ENCODE measurements at places on chromosomes 11 and 22.

- ATAC-seq = peak; percentile 2
These were observed 2.0 kb upstream of the MAPK11 start for GRCh38 chr22:50272044-50272802.

DNA sequence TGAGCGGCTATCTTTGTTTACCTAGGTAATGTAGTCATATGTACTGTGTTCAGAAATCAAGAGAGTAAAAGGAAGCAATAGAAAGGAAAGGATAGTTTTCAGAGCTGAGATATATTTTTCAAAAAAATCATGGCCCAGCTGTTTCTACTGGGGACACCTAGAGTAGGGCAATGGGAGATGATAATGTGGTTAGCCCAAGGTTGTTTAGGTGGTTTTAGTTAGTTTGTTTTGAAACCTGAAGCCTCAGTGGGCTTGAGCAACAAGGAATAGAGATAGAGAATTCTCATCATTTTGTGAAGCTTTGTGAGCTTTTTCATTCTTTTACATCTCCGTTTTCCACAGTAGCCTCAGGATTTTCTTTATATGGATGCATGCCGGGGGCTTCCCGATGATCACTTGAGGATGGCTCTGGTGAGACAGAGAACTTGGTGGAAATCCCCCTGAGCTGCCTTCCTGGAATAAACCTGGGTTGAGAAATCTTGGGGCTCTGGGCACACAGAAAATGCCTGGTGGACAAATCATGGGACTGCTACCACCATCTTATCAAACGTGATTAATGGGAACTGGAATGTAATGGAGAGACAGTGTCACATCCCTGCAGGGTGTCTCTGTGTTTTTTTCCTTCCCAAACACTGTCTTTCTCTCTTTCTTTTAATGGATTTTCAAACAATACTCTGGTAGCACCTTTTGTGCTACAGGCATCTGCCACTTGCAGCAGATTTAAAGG is 49.0 kb downstream of the ARHGAP42 start:
- no peak for ATAC-seq

DNA sequence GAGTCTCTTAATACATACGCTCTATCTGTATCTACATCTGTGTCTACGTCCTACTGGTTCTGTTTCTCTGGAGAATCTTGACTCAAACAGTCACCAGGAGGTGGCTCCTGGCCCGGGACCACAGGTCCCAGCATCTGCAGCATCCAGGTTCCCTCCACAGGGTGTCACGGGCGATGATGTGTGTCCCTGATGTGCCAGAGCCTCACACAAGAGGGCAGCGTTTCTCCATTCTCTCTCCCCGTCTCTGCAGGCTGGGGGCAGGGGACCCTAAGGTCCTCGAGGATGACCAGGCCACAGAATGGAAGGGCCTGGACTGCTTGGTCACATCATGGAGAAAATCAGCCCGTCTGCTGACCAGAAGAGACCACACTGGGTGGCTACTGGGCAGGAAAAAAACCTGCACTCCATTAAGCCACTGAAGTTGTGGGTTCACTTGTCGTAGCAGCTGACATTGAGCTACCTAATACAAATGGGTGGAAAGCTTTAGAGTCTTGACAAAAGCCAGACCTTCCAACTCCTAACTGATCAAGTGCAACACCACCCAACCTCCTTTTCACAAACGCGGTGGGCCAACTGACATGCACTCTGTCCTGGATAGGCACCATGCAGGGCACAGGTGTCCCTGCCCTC is 392.5 kb downstream of the CTTN start:
- ATAC-seq = no peak

GRCh38 chr22:38871360-38872171 is 450 bp downstream of the CBX6 start:
- no peak for ATAC-seq

- ATAC-seq = no peak
These were observed 811.1 kb upstream of the RAG2 start for GRCh38 chr11:37409124-37409523.

GRCh38 chr11:19229671-19230070 is 11.1 kb downstream of the E2F8 start:
- no peak for ATAC-seq

DNA sequence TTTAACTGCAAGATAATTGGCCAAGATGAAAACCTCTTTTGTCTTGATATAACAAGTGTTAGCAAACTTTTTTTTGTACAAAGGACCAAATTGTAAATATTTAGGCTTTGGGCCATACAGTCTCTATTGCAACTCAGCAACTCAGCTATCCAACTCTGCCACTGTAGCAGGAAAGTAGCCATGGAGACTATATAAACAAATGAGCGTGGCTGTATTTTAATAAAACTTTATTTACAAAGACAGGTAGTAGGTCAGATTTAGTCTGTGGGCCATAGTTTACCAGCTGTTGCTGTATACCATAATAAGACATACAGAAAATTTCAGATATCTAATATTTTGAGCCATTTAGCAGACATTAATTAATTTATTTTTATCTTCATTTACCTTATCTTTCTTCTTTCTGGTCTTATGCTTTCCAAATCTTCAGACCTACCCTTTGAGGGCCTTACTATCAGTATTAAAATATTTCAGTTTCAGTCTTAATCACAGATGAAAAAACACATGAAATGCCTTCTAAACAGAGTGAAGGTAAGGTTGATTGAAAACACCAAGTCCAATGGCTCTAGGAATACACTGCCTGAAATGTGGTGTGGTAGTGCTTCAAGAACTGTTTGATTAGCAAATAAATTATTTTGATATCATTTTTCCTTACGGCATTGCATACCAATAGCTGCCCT is 256.9 kb upstream of the CTSC start:
- ATAC-seq = no peak

DNA sequence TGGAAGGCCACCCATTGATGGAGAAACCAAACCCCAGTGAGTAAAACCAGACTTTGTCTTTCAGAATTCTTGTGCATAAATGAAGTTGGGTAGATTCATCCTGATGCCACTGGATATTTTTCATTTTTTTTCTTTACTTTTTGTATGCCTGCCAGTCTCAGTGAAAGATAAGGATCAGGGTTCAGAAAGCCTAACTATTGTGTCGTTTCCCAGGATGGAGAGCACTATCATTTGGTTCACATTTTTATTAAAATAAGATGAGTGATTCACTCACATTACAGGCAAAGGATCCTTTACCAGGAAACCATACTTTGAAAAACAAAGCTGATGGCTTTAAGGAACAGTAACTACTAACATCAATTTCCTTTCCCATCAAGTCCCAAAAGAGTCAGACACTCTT is 52.0 kb downstream of the ARFGAP2 start:
- ATAC-seq = peak; percentile 88

Data from SK-N-SH treated with all-trans-retinoic acid at 6 μM for 48 hours (cell line).